Adrenal gland (tissue), 19 donors: ENCODE measurements at places on chromosomes 2 and 18.

- DNase-seq, result no peak
Observed at GRCh38 chr2:11042841-11043240, 112.4 kb upstream of the SLC66A3 start.

DNA sequence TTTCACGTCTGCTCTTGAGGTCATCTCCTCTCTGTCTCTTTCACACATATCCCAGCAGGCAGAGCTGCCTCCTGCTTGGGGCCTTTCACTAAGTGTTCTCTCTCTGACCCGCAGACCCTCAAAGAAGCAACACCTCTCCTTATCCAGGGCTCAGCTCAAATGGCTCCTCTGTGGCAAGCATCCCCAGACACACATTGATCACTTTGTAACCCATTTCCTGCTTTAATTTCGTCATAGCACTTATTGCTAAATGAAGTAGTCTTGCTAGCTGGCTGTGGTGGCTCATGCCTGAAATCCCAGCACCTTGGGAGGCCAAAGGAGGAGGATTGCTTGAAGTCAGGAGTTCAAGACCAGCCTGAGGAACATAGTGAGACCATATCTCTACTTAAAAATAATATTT lies 41.4 kb downstream of the SGPP2 start:
- no peak for DNase-seq

DNA sequence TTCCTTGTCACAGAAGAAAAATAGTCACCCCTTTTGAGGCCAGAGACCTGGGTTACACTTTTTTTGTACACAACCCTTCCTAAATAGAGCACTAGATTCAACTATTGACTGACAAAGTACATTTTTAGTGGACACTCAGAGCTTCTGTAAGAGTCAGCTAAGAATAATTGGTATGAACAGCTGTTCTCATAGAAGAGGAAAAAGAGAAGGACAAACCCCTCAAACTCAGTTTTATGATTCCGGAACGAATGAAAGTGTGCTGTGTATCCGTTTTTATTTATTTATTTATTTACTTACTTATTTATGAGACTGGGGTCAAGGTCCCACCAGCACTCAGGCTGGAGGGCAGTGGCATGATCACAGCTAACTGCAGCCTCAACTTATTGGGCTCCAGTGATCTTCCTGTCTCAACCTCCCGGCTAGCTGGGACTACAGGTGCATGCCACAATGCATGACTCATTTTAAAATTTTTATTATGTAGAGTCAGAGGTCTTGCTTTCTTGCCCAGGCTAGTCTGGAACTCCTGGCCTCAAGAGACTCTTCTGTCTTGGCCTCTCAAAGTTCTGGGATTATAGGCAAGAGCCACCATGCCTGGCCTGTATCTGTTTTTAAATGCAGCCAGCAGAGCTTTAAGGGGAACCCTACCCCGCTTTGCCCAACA lies 36.0 kb upstream of the FZD5 start:
- DNase-seq, result no peak

- no peak for DNase-seq
Observed at GRCh38 chr2:70128005-70128404, 40.7 kb downstream of the PCBP1 start.

GRCh38 chr2:9748577-9748976 lies 94.7 kb upstream of the TAF1B start:
- DNase-seq, result no peak

- DNase-seq, result no peak
Observed at GRCh38 chr2:95276244-95276887, 2.1 kb downstream of the PROM2 start.

- no peak for DNase-seq
Observed at GRCh38 chr2:12043131-12043530, 296.7 kb downstream of the LPIN1 start.

- DNase-seq, result no peak
Observed at GRCh38 chr2:235358981-235359471, 134.8 kb upstream of the AGAP1 start.
